ENCODE measurements at places on chromosomes 12 and 14.
A peak's percentile ranks its signal among the peaks of the same experiment; 100 is the strongest.

GRCh38 chr14:59189091-59189785 lies 771 bp downstream of the DAAM1 start:
- peaks cover 16% of the 10 kb centered on the region for H3K27me3 ChIP-seq
- peak overlapping the region; percentile 79 for H3K27ac ChIP-seq
- peak; percentile 42 for DNase-seq
- peaks cover 28% of the 10 kb centered on the region for H3K4me1 ChIP-seq
- no peaks in the 10 kb centered on the region for H3K36me3 ChIP-seq

GRCh38 chr12:49130151-49131050 lies 794 bp downstream of the TUBA1B start:
- H3K36me3 ChIP-seq, result peaks cover 47% of the 10 kb centered on the region
- peaks cover 52% of the 10 kb centered on the region for H3K4me1 ChIP-seq
- H3K27me3 ChIP-seq, result no peaks in the 10 kb centered on the region
- H3K27ac ChIP-seq, result peak overlapping the region; percentile 99
- DNase-seq, result peak; percentile 93

DNA sequence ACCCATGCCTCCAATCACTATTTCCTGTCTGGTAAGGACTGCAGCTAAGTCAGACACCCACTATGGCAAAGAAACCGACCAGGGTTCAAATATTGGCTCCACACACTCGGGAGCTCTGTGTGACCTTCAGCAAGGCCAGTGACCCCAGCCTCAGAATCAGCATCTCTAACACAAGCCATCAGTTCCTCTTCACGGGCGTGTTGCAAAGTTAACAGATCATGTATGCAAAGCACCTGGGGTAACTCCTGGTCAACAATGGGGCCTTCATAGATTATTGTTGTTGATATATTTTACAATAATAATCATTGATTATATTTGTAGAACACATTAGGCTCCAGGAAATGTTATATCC lies 6.2 kb upstream of the FAM222A start:
- H3K27me3 ChIP-seq, result peaks cover 21% of the 10 kb centered on the region
- no peak for DNase-seq
- no peak overlapping the region for H3K4me3 ChIP-seq
- no peak overlapping the region for H3K27ac ChIP-seq

GRCh38 chr14:23436327-23437132 lies 1.1 kb upstream of the MYH7 start:
- no peaks in the 10 kb centered on the region for H3K36me3 ChIP-seq
- H3K4me3 ChIP-seq, result no peak overlapping the region

- no peak overlapping the region for H3K4me3 ChIP-seq
- H3K27me3 ChIP-seq, result no peaks in the 10 kb centered on the region
Observed at GRCh38 chr12:1054117-1054870, 63.3 kb downstream of the ERC1 start.

DNA sequence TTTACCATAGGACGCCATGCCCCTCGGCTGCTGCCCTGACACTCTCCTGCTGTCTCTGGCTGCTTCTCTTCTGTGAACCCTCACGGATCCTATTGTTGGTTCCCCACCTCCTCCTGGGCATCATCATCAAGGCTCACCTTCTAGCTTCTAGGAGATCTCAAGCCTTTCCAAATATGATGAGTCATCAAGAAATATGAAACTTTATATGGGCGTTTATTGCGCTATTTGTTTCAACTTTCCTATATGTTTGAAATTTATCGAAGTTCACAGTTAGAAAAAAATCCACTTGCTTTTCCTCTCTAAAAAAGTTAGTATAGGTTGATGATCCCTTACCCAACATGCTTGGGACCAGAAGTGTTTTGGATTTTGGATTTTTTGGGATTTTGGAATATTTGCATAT lies 2.8 kb upstream of the CRADD start:
- H3K36me3 ChIP-seq, result peaks cover 16% of the 10 kb centered on the region
- peaks cover 29% of the 10 kb centered on the region for H3K4me1 ChIP-seq
- no peak overlapping the region for H3K27ac ChIP-seq
- H3K4me3 ChIP-seq, result no peak overlapping the region
- no peak for DNase-seq

- no peak overlapping the region for H3K4me3 ChIP-seq
- H3K27me3 ChIP-seq, result no peaks in the 10 kb centered on the region
- peaks cover 20% of the 10 kb centered on the region for H3K4me1 ChIP-seq
- no peak for DNase-seq
- H3K36me3 ChIP-seq, result no peaks in the 10 kb centered on the region
Observed at GRCh38 chr14:100436745-100437406, 113.7 kb downstream of the SLC25A47 start.

DNA sequence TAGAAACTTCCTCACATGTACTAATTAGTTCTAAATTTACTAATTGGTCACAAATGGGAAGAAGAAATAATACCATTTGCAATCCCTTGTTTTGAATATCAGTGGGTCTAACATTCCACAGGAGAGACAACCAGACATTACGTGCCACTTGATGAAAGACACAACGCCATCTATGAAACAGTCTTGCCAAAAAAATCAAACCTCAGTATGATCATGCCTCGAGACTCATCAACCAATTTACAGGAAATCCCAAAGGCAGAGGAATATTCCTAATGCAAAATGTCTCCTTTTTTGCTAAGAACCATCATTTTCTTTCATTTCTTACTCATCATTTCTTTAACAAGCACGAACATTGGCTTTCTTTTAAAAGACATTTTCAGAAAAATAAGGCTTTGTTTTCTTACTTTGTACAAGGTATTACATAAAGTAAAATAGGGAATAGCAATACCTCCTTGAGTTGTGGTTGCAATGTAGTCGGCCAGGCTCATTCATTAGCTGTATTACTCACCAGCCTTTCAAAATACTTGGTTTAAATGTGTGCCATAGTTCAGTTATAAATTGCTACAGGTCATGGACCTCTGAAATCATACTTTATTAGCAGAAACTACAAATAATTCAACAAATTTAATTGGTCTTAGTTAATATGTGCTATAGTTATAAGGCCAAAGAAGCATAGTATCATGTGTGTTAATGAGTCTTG lies 436.2 kb upstream of the FLRT2 start:
- no peak overlapping the region for H3K4me3 ChIP-seq
- H3K27me3 ChIP-seq, result no peaks in the 10 kb centered on the region
- no peak overlapping the region for H3K27ac ChIP-seq
- no peak for DNase-seq

GRCh38 chr14:53149668-53150316 lies 3.3 kb downstream of the DDHD1 start:
- no peaks in the 10 kb centered on the region for H3K27me3 ChIP-seq
- peak overlapping the region; percentile 99 for H3K4me3 ChIP-seq

DNA sequence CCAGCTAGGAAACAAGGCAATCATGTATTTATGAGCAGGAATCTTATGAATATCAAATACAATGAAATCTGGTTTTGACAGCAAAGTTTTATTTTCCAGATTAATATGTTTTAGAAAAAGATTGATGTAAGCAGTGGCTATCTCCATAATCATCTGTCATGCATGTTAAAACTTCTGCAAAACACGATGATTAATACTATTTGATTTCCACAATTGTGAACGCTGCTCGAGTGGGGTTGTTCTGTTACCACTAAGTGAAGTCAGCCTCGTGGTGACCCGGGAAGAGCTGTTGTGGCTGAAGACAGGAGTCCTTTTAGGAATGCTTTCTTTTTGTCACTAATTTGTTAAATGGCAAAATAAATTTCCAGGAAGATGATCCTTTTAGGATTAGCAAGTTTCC lies 9.4 kb downstream of the CFAP251 start:
- H3K27me3 ChIP-seq, result no peaks in the 10 kb centered on the region
- peaks cover 4% of the 10 kb centered on the region for H3K4me1 ChIP-seq
- H3K4me3 ChIP-seq, result no peak overlapping the region

- H3K36me3 ChIP-seq, result peaks cover 28% of the 10 kb centered on the region
- peaks cover 35% of the 10 kb centered on the region for H3K4me1 ChIP-seq
- peak overlapping the region; percentile 89 for H3K4me3 ChIP-seq
- no peak for DNase-seq
- H3K27me3 ChIP-seq, result no peaks in the 10 kb centered on the region
Observed at GRCh38 chr14:105399466-105399775, 1.1 kb downstream of the TEX22 start.

DNA sequence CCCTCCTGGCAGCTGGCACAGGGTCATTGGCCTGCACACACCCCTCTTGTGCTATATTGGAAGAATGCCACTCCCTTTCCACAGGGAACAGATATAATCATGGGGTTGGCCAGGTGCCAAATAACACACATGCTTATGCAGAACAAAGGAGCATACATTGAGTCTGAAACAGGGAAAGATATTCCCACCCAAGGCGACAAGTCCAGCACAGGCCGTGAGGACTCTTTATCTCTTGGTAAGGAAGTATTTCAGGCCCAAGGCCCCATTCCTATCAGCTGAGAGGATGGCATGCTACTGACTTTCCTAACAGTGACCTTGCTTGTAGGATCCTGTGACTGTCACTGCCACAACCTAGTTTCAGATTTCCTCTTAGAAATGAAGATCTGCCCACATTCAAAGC lies 59.0 kb upstream of the STXBP6 start:
- H3K27me3 ChIP-seq, result no peaks in the 10 kb centered on the region
- no peak overlapping the region for H3K27ac ChIP-seq
- no peaks in the 10 kb centered on the region for H3K4me1 ChIP-seq
- no peak overlapping the region for H3K4me3 ChIP-seq
- H3K36me3 ChIP-seq, result no peaks in the 10 kb centered on the region

GRCh38 chr14:32657081-32657480 lies 281.6 kb upstream of the NPAS3 start:
- no peak overlapping the region for H3K4me3 ChIP-seq
- H3K27ac ChIP-seq, result no peak overlapping the region
- DNase-seq, result no peak
- H3K4me1 ChIP-seq, result no peaks in the 10 kb centered on the region
- H3K36me3 ChIP-seq, result no peaks in the 10 kb centered on the region
- H3K27me3 ChIP-seq, result no peaks in the 10 kb centered on the region

DNA sequence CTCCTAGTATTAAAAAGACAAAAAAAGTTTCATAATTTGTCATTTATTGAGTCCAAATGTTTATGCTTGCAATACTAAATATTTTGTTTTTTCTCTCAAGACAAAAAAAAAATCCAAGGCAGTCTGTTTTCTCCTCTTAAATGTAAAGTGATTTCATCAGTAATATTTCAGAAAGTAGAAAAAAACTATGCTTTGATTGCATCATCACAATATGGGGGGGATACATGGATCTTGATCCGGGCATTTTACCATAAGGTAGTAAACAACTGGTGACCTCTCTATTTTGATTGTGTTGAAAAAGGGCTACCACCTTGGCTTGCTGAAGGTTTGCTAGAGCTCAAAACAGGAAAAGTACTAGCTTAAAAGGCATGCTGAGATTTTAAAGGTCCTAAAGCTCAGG lies 43.6 kb downstream of the ERGIC2 start:
- H3K27me3 ChIP-seq, result no peaks in the 10 kb centered on the region
- H3K27ac ChIP-seq, result no peak overlapping the region
- no peak for DNase-seq
- H3K4me1 ChIP-seq, result no peaks in the 10 kb centered on the region
- peaks cover 25% of the 10 kb centered on the region for H3K36me3 ChIP-seq

DNA sequence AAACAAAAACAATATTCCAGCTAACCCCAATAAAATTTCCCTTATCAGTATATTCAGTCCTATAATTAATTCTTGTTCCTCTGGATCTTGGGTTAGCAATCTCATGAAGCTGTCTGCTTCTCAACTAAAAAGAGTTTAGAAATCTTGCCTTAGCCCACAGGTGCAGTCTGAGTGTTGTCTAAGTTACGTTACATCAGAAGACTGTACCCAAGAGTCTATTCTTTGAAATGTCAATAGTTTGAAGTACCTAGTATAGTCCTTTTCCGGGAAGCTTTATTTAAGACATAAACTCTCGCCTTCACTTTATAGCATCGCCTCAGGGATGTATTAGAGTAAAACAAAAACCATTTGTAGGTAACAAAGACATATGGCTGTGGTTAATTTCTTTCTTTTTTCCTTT lies 465.1 kb downstream of the FUT8 start:
- H3K36me3 ChIP-seq, result peaks cover 33% of the 10 kb centered on the region
- H3K27ac ChIP-seq, result no peak overlapping the region
- H3K4me3 ChIP-seq, result no peak overlapping the region
- no peaks in the 10 kb centered on the region for H3K27me3 ChIP-seq
- peaks cover 3% of the 10 kb centered on the region for H3K4me1 ChIP-seq
